ENCODE measurements at places on chromosomes 3 and 15. TPM values are rescaled to one million over a fixed set of nuclear protein-coding genes. Genes with fewer than 3 reads are reported as not detected.

GRCh38 chr3:195411836-195412235 is 31.0 kb downstream of the ACAP2 start:
- no peak for DNase-seq

- no peak for DNase-seq
Measured at GRCh38 chr3:177069514-177070329, 127.6 kb downstream of the TBL1XR1 start.

DNA sequence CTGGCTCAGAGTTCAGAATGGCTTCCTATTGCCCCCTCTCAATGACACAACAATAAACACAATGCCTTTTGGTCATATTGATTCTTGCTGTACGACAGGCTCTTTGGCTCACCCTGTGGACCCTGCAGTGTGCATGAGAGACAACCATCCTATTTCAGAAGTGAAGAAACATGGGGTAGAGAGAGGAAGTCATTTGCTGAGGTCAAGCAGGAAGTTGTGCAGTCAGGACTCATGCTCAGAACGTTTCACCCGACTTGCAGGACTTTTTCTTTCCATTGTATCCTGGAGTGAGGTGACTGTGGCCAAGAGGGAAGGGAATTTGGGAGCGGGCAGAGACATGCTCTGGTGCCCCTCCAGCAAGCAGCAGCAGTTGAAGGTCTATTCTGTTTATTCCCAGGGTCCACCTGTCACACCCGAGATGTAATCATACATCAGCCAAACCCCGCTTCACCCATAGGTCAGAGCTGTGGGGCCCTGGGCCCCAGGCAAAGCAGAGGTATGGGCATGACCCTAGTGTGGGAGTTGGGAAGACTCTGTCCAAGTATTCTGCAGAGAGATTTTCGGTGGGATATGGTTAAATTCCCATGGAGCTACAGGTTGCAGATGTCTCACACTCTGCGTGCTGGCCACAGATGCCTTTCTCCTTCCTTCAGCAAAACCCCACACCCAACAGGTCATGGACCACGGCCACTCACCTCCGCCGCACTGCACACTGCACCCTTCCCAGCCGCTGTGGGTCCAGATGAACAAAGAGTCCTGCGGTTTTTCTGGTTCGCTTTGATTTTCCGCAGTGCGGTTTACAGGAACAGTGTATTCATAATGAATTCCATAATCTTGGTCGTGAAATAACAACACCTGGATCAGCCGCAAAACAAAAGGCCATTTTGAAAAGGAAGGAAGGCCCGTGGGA is 290.6 kb downstream of the ADAMTS17 start:
- no peak for DNase-seq

GRCh38 chr3:162605651-162606204 is 1109.1 kb downstream of the OTOL1 start:
- DNase-seq = no peak

DNA sequence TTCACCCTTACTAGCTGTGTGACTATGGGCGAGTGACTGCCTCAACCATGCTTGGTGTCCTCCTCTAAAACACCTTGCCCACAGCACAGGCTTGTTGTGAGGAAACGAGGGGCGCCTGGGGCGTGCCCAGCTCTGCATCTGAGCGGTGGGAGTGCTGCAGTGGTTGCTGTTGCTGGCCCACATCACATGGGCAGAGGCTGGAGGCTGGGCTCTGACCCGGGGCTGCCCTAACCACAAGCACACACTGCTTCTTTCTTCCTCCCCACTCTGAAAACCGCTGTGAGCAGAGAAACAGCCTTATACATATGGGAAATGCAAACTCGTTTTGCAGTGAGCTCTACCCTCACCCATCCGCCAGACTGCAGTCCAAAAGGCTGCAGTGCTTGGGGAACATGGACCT is 74.8 kb upstream of the RPL32 start:
- DNase-seq = no peak

GRCh38 chr3:8095724-8096123 is 405.9 kb upstream of the LMCD1 start:
- DNase-seq = no peak

- DNase-seq = no peak
Measured at GRCh38 chr3:183193762-183194689, 31.5 kb upstream of the LAMP3 start.

- no peak for DNase-seq
Measured at GRCh38 chr3:182784542-182784941, 8.8 kb upstream of the ATP11B start.

DNA sequence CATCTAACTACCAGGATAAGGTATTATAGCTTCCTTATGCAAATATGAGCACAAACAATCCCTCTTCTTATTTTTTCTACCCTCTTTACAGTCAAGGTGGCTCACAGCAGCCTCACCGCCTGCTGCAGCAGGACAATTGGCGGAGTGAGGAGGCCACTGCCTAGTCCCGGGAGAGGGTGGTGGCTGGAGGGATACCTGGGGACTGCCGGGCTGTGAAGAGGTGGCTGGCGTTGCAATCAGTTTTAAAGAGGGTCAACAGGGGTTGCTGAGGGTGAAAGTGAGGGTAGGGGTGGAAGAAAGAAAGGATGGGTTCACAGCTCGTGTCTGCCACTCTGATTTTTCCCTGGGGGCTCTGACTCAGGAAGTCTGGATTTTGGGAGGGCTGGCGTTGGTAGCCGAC is 105.1 kb upstream of the SLC6A6 start:
- DNase-seq = no peak

DNA sequence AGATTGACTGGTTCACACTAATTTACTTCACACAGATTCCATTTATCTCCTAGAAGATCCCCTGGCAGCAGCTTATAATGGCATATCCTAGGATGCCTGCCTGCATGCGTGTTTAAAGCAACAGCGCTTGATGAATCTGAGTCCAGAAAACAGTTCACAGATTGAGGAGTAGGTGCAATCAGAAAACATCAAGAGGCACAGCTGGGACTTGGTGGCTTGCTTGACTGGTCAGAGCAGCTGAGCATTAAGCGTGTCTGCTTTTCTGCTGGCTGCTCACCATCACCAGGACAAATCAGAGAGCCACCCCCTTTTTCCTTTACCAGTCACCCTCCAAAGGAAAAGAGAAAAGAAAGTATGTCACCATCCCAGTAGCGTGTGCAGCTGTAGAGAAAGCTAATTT is 223.6 kb downstream of the WDR72 start:
- DNase-seq = peak; percentile 29

GRCh38 chr15:52217186-52217585 is 26.0 kb upstream of the GNB5 start:
- no peak for DNase-seq

NDN gene
- 178 TPM for polyA plus RNA-seq

LAMB2 gene
- polyA plus RNA-seq = 160 TPM

RGMA gene
- polyA plus RNA-seq = 356 TPM

PAQR5 gene
- 4.3 TPM for polyA plus RNA-seq

CMTM7 gene
- 16.2 TPM for polyA plus RNA-seq
